ENCODE measurements at places on chromosomes 12 and 14. TPM values are rescaled to one million over a fixed set of nuclear protein-coding genes. Genes with fewer than 3 reads are reported as not detected.

- no peak for DNase-seq
Measured at GRCh38 chr12:68189821-68190242, 30.3 kb upstream of the IFNG start.

GRCh38 chr12:12979731-12980259 lies 20.3 kb downstream of the HEBP1 start:
- DNase-seq = no peak

DNA sequence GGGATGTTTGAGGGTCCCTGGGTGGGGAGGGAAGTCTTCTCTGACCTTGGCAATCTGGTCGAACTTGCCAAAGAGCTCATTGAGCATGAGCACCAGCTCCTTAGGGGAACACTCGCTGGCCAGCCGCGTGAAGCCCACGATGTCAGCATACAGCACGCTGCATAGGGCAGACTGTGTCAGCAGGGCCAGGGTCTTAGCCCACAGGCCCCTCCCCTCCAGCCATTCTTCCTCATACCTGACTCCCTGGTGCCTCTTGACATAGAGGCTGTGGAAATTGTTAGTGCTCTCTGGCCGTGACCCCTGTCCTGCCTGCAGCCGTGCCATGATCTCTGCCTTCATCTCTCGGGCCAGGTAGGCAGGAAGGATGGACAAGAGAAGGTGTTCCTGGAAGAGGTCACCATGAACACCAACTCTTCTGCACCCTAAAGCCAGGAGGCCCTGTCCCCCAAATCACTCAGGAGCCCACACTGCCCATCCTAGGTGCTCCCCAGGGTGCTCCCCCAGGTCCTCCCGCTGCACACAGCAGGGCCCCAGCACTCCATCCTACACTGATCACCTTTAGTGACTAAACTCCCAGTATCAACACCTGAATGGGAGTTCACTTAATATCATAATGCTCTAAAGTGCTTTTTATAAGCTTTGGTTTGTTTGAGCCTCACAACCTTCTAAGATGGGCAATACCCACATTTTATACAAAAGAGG lies 3.7 kb downstream of the ADCY4 start:
- DNase-seq = no peak

DNA sequence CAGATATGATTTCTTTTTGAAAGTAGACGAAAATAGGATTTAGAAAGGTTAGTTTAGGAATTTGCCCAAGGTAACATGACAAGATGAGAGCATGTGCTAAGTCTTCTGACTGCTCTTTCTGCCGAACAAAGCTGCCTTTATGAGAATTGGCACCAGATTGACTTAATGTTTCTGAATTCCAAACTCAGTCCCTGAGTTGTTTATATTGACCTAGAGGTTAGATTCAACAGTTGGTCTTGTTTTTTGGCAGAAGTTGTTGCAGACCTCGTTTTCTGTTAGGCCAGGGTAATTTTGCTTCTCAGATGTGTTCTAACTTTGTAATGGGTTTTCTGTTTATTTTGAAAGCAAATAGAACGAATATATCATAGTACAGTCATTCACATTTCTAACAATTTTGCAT lies 61.5 kb upstream of the LRTM2 start:
- no peak for DNase-seq

- DNase-seq = no peak
Measured at GRCh38 chr12:45547822-45548221, 181.7 kb upstream of the ARID2 start.

GRCh38 chr12:46438256-46438655 lies 65.7 kb upstream of the SLC38A2 start:
- DNase-seq = no peak

- no peak for DNase-seq
Measured at GRCh38 chr12:52579468-52580465, 6.1 kb upstream of the KRT74 start.

- no peak for DNase-seq
Measured at GRCh38 chr12:126083926-126084325, 1018.7 kb downstream of the AACS start.

DNA sequence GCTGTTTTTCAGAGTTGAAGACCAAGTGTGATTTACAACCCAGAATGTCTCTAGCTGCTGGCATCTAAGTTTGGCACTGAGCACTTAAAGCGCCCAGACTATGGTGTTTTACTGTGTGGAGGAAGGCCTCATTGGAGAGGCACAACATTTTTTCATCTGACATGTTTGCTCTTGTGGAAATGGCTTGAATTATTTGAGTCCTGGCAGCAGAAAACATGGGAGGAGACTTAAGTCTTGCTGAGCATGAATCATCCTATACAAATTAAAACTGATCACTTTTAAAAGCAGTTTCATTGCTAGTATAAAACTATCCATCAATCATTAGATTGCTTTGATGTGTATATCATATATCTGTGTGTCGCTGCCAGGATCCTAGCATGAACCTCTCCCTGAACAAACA lies 85.9 kb upstream of the REP15 start:
- DNase-seq = no peak

DNA sequence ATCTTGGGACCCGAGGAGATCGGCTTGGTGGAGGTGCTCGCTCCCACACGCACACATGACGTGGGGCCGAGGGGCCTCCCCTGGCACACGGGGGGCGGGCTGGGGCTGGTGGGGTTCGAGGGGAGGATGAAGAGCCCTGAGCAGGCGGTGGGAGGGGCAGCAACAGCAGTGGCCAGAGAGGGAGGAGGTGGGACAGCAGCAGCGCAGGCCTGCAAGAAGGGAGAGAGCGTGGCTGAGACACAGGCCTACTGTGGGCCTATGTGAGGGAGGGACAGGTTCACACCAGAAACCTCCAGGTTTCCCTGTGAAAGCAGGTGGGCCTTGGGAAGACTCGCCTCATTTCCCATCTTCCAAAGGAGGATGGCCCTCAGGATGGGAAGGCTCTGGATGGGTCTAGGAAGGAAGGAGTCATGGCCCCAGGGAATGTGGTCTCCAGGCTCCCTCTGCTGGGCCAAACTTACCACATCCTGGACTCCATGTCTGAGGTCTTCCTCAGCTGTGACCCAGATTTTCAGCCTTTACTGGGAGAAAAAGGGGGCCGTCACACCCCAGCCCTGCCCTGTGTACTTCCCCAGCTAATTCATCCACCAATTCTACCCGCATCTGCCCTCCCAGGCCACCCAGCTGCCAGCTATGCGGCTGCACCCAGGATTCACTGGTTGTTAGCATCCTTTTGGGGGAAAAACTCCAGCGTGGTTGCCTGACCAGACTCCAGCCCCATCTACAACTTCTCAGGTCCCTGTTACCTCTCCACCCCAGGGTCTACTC lies 2.8 kb downstream of the PIANP start:
- no peak for DNase-seq

GRCh38 chr12:69397978-69398377 lies 38.4 kb downstream of the YEATS4 start:
- no peak for DNase-seq

- no peak for DNase-seq
Measured at GRCh38 chr12:129746318-129746717, 157.5 kb downstream of the TMEM132D start.

The CLMN gene
- total RNA-seq = 117 TPM

Data from mesothelial cell of epicardium (in vitro differentiated cells).